ENCODE measurements at places on chromosomes 4 and X.

DNA sequence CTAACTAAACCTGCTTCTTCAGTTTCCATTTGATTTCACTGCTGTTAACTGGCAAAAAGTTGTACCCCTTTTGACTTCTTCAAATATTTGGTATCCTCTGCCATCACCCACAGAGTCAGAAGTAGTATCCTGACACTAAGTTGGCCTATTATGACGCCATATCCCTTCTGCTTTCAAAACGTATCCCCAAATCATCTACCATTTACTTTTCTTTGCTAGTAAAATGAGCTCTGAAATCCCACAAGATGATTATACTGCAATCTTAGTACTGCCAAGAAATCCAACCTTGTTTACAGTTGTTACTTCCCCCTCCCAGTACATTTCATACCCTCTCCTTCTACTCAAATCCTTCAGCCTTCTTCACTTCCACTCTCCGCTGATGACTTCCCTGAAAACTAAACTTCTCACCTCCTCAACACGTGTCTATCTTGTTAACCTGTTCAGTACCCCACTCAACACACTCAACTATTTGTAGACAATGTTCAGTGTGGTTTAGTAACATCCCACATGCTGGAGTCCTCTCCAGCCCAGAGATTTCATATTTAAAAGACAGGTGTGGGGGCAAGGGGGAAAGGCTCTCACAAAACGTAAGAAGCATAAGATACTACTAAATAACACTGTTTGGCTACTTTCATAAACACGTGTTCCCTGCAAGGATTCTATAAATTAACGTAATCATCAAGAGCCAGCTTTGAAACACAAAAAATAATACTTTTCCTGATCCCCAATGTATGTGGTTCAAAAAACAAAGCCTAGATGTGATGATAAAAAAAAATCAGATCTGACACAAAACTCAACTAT lies 1.3 kb downstream of the NAF1 start:
- no peak for DNase-seq

- no peak for DNase-seq
These were observed 160.9 kb downstream of the AFAP1 start for GRCh38 chr4:7778510-7779431.

DNA sequence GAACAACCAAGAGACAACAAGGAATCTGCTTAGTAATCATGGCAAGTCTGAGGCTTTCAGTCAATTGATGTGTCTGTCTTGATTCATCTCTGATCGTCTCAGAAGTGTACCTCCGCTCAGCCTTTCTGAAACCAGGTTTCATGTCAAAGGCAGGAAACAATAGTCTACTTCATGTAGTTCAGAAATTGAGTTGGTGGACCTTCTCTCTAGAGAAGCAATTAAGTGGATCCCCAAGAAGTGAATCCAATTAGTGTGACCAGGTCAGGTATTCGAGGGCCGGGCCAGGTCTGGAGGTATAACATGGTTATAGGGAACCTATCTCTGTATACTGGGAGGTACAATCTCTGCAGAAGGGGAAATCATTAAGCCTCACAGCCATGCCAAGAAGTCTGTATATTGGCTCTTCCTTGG lies 32.0 kb downstream of the DAPP1 start:
- no peak for DNase-seq

DNA sequence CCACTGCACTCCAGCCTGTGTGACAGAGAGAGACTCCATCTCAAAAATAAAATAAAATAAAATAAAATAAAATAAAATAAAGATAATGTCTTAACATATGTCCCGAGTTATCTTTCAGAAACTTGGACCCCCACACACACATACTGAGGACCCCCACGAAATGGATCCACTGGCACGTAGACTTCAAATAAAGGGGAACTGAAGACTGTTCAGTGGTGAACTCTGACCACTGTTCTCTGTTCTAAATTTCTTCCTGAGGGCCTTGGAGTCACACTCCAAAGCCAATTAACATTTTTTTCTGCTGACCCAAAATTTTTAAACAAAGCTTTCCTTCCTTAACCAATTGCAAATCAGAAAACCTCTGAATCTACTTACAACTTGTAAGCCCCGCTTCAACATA lies 43.5 kb upstream of the PRDX4 start:
- no peak for DNase-seq
